NCI-H2107 (cell line): ENCODE measurements at places on chromosomes 5 and 9.

DNA sequence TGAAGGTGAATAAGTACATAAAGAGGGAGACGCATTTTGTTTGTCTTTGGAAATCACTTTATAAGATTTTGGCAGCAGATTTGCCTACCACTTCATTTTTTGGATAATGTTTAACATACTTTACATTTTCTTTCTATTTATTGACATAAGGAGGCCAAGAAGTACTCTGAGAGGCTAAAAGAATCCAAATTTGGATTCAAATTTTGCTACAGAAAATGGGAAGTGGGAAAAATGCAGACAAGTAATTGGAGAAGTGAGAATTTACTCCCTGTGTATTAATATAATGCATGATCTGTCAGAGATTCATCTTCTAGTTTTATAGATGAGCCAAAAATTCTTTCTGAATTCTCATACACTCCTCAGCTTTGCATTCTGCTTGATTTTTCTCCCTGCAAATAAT is 411.2 kb upstream of the CTNND2 start:
- DNase-seq: no peak

GRCh38 chr5:176748967-176749935 is 61.1 kb upstream of the UNC5A start:
- no peak for DNase-seq

DNA sequence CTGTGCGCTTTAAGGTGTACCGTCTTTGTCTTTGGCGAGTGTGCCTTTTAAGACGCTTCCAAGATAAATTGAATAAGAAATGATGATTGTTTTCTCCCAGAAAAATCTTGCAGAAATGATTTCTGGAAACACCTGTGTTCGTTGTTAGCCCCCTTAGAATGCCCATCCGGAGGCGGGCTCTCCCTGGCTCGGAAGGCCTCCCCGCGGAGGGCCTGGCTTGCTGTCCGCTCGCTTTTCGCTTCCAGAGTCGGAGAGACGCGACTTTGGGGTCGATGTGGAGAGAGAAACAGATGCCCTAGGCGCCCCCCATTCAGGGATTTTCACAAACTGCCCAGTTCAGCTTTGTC is 23.9 kb downstream of the LECT2 start:
- no peak for DNase-seq

DNA sequence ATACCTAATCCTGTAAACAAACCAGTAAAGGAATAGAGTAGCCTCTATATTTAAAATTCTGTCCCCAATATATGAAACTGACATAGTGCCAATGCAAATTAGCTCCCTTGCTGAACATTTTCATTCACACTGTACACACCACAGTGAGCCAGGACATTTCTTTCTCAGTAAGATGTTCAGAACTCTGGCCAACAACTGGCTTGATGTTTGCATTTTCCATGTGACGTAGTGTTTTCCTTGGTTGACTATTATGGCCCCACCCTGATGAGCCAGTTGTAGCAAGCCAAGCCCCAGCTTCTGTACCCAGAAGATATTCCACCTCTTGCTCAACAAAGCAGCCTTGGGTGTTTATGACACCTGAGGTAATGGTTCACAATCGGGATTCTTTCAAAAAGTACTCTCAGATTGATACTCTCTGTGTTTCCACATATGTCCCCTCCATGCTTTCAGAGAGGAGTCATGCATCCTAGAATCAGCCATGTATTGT is 17.7 kb upstream of the ANXA1 start:
- no peak for DNase-seq

DNA sequence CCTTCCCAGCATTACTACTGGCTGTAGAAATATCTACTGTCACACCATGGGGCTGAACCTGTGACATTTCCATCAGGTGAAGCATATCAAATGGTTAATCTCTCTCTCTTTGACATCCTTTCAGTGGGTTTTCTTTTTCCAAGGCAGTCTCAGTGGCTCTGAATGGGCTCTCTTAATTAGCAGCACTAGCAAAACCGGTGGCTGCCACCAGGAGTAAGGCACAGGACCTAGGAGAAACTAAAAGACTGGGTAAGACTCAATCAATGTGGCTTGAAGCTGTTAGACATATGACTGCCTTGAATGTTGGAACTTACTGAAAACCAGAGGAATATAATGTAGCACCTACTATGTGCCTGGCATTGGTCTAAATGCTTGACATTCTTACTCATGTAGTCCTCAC is 445.0 kb upstream of the KIF2A start:
- DNase-seq: no peak

- DNase-seq: no peak
Measured at GRCh38 chr9:134765785-134766184, 114.8 kb upstream of the FCN2 start.

DNA sequence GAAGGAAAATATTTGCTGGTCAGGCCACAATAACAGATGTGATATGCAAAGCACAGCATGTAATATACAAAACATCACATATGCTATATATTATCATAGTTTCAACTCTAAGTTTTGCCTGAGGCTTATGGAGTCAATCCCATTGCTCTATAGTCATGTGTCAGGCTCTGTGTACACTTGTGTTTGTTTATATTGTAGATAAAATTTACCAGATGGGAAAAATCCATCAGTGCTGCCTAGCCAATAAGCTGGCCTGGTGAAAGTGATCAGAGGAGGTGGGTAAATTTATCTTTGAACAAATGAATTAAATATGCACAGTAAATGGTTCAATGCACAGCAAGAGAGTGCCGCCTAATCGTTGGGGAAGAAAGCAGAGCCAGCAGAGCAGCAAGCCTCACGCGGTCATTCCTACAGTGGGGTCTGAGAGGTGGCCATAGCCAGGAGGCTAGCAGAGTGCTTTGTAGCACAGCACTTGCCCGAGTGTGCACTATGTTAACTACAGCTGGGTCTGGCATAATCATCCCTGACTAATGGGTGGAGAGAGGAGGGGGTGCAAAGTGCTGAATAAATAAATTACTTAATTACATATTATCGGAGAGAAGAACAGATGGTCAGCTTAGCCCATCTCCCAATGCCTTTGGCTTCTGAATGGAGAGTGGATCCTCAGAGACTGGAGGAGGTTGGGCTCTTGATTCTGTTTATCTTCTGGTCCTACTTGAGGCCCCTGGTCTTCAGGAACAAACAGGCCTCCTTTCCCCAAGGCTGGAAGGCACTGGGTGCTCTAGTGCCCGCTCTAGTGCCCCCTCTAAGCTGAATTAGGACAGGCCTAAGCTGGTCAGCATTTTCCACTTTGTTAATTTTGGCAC is 153.5 kb downstream of the MAT2B start:
- DNase-seq: no peak

GRCh38 chr9:19629488-19629887 is 159.3 kb downstream of the SLC24A2 start:
- no peak for DNase-seq

GRCh38 chr9:114481789-114482188 is 23.5 kb downstream of the WHRN start:
- DNase-seq: no peak

DNA sequence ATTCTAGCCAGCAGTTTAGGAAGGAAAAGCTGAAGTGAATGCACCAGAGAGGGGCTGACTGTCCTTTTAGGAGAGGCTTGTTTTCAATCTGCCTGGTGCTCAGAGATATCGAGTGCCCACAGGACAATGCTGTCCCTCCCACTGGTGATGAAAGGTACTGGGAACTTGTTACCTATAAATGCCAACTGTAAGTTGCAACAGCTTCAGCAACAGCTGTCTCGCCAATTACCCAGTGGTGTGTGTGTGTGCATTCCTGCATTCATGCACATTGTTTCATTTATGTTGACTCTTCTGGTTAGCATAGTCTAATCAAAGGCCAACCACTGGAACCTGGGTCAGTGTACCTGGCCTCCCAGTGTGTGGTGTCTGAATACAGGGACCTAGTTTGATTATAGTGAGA is 161.1 kb downstream of the CSNK1G3 start:
- DNase-seq: no peak

- DNase-seq: no peak
Measured at GRCh38 chr9:4764033-4764432, 23.0 kb upstream of the AK3 start.

- no peak for DNase-seq
Measured at GRCh38 chr9:96567203-96567700, 52.4 kb downstream of the CDC14B start.

- no peak for DNase-seq
Measured at GRCh38 chr5:178320281-178320855, 87.8 kb upstream of the PHYKPL start.

DNA sequence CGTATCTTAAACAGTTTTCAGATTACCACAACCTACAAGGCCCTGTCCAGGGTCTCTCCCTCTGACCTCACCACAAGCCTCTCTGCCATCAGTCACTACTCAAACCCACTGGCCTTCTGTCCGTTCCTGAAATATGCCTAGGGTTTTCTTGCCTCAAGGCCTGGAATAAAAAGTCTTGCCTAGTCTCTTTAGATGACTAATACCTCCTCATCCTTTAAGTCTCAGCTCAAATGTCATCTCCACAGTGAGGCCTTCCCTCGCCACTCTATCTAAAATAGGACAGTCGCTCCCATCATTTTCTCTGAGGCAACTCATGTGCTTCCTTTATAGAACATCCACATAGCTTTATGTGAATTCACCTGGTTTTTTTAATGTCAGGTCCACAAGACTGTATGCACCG is 5.2 kb downstream of the DENND1A start:
- DNase-seq: no peak

DNA sequence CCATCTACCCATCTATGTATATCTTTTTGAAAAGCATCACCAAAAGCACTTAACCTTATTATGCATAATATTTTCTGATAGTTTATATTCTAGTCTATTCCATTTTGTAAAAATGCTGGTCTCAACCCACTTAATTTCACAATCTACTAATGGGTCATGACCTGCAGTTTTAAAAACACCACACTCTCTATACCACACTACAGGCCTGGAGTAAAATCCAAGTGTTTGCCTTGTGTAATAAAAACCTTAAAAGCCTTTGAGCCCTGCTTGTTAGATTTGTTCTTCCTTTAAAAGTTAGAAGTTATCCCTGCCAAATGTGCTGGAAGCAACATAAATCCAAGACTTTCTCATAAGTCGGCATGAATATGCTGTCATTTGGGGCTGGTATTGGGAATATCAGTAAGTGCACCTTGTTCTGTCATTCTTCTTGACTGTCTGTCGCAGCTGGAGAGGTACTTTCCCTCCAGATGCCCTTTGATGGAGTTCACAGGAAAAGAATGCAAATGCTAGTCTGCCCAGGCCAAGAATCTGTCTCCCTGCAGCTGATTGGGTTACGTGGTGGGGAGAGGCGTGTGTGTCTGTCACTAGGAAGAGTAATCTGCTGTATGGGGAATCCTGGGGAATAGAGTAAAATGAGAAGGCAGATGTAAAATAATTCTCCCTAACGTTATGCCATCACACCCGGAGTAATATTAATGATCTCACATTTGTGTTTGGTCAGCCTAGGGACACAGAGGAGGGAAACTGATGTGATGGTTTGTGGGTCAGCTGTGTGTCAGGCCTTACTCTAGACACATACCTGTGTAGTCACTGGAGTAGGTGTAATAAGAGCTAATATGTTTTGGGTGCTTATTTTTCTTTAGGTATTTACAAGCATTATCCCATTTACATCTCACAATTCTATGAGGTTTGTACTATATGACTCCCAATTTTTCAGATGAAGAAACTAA is 79.4 kb downstream of the ZNF366 start:
- no peak for DNase-seq

GRCh38 chr5:108749128-108749861 is 1.6 kb downstream of the FER start:
- DNase-seq: no peak

DNA sequence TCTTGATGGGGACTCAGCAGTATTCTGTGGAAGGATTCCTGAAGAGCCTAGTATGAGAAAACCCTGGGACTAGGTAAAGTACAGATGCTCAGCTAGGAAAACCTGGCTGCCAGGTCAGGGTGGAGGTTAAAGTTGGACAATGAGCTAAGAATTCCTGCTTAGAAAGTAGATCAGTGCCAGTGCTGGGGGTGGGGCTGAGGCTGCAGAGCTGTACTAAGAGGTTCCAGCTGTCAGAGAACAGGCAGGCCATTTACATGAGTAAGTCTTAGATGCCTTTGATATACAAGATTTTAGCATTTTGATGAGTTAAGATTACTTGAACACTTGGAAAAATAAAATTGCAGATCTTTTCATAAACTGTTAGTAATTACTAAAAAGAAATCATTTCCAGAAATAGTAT is 332.3 kb upstream of the NUDT12 start:
- no peak for DNase-seq

- no peak for DNase-seq
Measured at GRCh38 chr5:93145767-93146166, 435.3 kb downstream of the NR2F1-AS1 start.

DNA sequence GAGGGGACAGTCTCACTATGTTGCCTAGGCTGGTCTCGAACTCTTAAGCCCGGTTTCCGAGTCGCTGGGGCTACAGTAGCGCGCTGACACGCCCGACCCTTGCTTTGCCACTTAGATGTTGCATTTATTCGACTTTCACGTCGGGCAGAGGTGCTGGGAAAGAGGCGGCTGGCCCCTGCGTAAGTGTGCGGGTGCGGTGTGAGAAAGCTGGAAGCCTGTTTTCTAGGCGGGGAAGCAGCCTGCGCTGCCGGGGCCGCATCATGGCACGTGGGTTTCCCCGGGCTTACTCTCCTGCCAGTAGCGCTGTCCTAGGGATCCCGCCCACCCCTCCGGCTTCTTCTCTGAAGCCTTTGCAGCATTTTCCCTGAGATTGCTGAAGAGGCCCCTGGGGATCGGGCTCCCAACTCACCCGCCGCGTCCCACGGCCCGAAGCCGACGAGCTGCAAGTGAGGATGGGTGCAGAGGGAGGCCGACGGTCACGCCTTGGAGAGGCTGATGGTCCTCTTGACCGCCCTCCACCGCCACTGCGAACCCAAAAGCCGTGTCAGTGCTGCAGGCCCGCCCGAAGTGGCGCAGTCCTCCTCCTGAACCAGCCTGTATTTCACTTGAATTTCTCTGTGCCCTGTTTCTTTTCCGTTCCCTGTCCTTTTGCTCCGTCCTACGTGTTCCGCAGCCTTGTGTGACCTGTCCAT is 5.8 kb upstream of the TRIM41 start:
- DNase-seq: no peak

- no peak for DNase-seq
Measured at GRCh38 chr5:52770287-52770939, 17.3 kb upstream of the ITGA1 start.

- DNase-seq: no peak
Measured at GRCh38 chr9:121620777-121621449, 30.5 kb upstream of the DAB2IP start.

DNA sequence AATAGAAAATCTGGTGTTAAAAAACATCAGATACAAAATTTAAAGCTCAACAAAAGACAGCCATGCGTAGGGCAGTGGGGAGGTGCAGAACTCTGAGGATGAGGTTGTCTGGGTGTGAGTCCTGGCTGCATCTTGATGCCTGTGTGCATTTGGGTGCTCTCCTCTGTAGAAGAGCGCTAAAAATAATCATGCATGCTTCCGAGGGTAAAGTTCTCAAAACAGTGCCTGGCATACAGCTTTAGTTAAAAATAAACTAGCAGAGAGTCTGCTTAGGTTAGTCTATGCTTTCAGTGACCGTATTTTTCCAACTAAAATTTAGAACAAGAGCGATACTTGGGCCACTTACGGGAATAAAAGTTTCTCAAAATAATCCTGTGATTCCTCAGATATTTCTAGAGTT is 55.5 kb upstream of the SPATA31C2 start:
- DNase-seq: no peak

- DNase-seq: no peak
Measured at GRCh38 chr5:54516051-54516655, 1.4 kb upstream of the SNX18 start.

- DNase-seq: no peak
Measured at GRCh38 chr9:88812938-88813637, 178.2 kb upstream of the S1PR3 start.

GRCh38 chr5:61416010-61416409 is 84.0 kb downstream of the ZSWIM6 start:
- DNase-seq: no peak

- no peak for DNase-seq
Measured at GRCh38 chr5:1122511-1123294, 10.8 kb upstream of the SLC12A7 start.
